ENCODE measurements at places on chromosomes 1 and 21.

- DNase-seq: no peak
These were observed 34.5 kb upstream of the KCNQ4 start for GRCh38 chr1:40748841-40749718.

- DNase-seq: no peak
These were observed 43.5 kb downstream of the RPAP2 start for GRCh38 chr1:92342401-92342800.

DNA sequence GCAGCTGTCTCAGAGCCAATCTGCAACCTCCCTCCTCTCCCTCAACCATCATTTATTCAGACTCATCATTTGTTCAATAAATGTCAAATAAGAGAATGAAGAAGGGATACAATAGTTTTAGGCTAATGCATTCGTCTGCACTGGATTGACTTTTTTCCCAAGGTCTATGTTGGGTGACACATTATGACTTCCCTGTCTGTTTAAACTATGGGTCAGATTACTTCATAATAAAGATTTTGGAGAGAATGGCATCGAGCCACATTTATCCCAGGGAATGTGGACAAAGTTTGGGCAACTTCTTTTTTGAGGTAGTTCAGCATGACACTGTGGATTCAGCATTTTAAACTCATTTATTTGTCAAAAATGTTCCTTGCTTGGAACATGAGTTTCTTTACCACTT is 107.4 kb upstream of the ADGRL2 start:
- DNase-seq: no peak

DNA sequence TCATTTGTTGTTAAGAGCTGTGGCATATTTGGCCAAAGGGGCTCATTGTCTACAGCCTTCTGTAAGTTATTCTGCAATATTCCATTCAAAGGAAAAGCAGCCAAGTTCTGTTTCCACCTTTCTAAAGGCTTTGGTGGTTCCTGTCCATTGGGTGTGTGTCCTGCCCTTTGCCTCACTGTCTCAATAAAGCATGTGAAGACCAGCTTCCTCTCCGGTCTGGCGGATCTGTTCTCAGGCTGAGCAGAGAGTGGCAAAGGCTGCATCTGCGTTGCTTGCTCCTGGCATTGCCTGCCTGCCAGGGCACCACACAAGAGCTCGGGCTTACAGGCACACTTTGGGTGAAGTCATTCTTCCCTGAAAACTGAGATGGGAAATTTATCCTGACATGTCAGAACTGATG is 34.9 kb downstream of the ST6GALNAC3 start:
- DNase-seq: no peak
